ENCODE measurements at places on chromosomes 2 and 18. TPM values are rescaled to one million over a fixed set of nuclear protein-coding genes. Genes with fewer than 3 reads are reported as not detected.
A peak's percentile ranks its signal among the peaks of the same experiment; 100 is the strongest.

The CDC42EP3 gene
- 6.9 TPM for total RNA-seq

The EGR4 gene
- not detected for total RNA-seq

The OBSL1 gene
- total RNA-seq: 154 TPM

The VAMP5 gene
- 86.1 TPM for total RNA-seq

The LRRC30 gene
- total RNA-seq: not detected

The SLC11A1 gene
- 1.1 TPM for total RNA-seq

The GNLY gene
- 0.28 TPM for total RNA-seq

The TMEM169 gene
- 2.3 TPM for total RNA-seq

The KCNG3 gene
- 7.4 TPM for total RNA-seq

The ERBB4 gene
- 0.06 TPM for total RNA-seq

The IL36B gene
- not detected for total RNA-seq

- no peak overlapping the region for H3K4me3 ChIP-seq
- no peaks in the 10 kb centered on the region for H3K27me3 ChIP-seq
- H3K36me3 ChIP-seq: no peaks in the 10 kb centered on the region
- no peak for DNase-seq
- no peak overlapping the region for H3K27ac ChIP-seq
Measured at GRCh38 chr2:20150806-20151571, 73.9 kb downstream of the SDC1 start.

- DNase-seq: no peak
- H3K4me1 ChIP-seq: no peaks in the 10 kb centered on the region
- no peak overlapping the region for H3K27ac ChIP-seq
- H3K4me3 ChIP-seq: no peak overlapping the region
- no peaks in the 10 kb centered on the region for H3K36me3 ChIP-seq
- H3K27me3 ChIP-seq: no peaks in the 10 kb centered on the region
Measured at GRCh38 chr2:5173876-5174535, 518.2 kb upstream of the SOX11 start.

DNA sequence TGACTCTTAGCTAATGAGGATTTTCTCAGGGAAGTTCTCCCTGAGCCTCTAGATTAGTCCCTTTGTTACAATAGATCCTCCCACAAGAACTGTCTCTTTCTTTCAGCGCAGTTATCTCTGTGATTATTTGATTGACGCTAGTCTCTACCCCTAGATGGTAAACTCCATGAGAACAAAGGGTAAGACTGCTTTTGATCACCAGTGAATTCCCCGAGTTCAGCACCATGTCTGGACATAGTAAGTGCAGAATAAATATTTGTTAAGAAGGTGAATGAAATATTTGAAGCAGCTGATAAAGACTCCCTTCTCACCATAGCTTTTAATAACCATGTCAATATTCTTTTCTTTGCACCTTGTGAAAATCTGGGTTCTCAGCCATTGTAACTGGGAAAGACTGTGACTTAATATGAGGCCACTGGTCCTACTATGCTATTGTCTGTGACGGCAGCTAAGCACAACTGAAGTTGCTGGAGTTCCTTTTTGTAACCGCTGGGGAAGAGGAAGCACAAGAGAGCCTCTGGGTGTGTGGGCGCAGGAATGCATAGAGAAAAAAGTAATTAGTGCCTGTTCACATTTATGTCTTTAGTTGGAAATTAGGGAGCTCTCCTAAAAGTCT is 214.7 kb downstream of the TGIF1 start:
- no peaks in the 10 kb centered on the region for H3K36me3 ChIP-seq
- no peaks in the 10 kb centered on the region for H3K27me3 ChIP-seq
- peaks cover 22% of the 10 kb centered on the region for H3K4me1 ChIP-seq
- DNase-seq: no peak
- no peak overlapping the region for H3K4me3 ChIP-seq

- no peaks in the 10 kb centered on the region for H3K27me3 ChIP-seq
- no peak overlapping the region for H3K27ac ChIP-seq
Measured at GRCh38 chr18:36127836-36128529, 1.2 kb downstream of the SLC39A6 start.

- H3K27ac ChIP-seq: no peak overlapping the region
- H3K4me1 ChIP-seq: no peaks in the 10 kb centered on the region
- H3K27me3 ChIP-seq: no peaks in the 10 kb centered on the region
- no peaks in the 10 kb centered on the region for H3K36me3 ChIP-seq
- DNase-seq: no peak
Measured at GRCh38 chr2:104240984-104241383, 612.9 kb upstream of the POU3F3 start.

GRCh38 chr18:23515911-23516546 is 12.7 kb downstream of the RMC1 start:
- H3K27ac ChIP-seq: no peak overlapping the region
- DNase-seq: peak; percentile 88
- no peaks in the 10 kb centered on the region for H3K4me1 ChIP-seq
- H3K36me3 ChIP-seq: no peaks in the 10 kb centered on the region
- no peak overlapping the region for H3K4me3 ChIP-seq

GRCh38 chr2:84285056-84285747 is 173.9 kb downstream of the SUCLG1 start:
- no peaks in the 10 kb centered on the region for H3K4me1 ChIP-seq
- H3K36me3 ChIP-seq: no peaks in the 10 kb centered on the region
- H3K4me3 ChIP-seq: no peak overlapping the region
- H3K27ac ChIP-seq: no peak overlapping the region

GRCh38 chr2:196954001-196954400 is 27.5 kb upstream of the PGAP1 start:
- no peak overlapping the region for H3K4me3 ChIP-seq
- H3K27ac ChIP-seq: no peak overlapping the region
- DNase-seq: no peak
- no peaks in the 10 kb centered on the region for H3K36me3 ChIP-seq
- no peaks in the 10 kb centered on the region for H3K4me1 ChIP-seq

DNA sequence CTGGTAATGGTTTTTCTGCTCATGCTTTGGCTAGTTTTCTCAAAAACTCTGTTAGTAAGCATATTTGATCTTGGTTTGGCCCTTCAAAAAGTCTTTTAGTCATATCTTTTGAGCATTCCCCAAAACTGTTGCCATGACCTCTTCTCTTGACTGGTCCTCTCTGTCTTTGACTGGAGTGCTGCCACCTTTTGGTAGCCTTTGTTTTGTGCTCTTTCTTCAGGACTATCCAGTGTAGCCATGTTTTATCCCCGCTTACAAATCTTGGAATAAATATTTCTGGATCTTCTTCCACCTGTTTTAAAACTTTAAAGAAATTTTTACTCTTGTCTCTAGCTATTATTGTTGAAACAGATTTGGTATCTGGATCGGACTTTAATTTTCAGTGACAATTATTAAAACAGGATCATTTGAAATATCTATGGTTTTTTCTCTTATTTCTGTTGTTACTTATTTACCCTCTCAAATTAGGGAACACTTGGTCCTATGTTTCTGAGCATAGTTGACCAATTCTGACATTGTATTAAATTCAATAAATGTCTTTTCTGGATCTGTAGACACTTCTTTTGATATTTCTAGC is 965 bp upstream of the ELOA2 start:
- DNase-seq: peak; percentile 38
- H3K27ac ChIP-seq: no peak overlapping the region
- H3K4me3 ChIP-seq: no peak overlapping the region
- H3K36me3 ChIP-seq: no peaks in the 10 kb centered on the region
- H3K27me3 ChIP-seq: no peaks in the 10 kb centered on the region

- DNase-seq: no peak
- H3K36me3 ChIP-seq: no peaks in the 10 kb centered on the region
- H3K27me3 ChIP-seq: no peaks in the 10 kb centered on the region
- no peak overlapping the region for H3K27ac ChIP-seq
- H3K4me1 ChIP-seq: peaks cover 7% of the 10 kb centered on the region
Measured at GRCh38 chr18:25463726-25464125, 111.8 kb upstream of the ZNF521 start.

DNA sequence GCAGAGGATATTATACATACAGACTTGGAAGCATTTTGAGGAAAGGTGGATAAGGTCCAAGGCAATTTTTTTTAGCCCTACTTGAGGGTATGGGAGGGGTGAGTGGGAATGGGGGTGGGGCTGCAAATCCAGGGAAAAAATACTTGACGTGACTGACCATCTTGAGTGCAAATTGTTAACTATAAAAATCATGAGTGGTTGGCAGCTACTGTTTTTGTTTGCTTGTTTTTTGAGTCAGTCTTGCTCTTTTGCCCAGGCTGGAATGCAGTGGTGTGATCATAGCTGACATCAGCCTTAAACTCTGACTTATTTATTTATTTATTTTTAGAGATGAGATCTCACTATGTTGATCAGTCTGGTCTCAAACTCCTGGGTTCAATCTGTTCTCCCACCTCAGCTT is 458.8 kb downstream of the PIK3C3 start:
- H3K4me1 ChIP-seq: no peaks in the 10 kb centered on the region
- no peak overlapping the region for H3K27ac ChIP-seq
- no peak overlapping the region for H3K4me3 ChIP-seq
- no peaks in the 10 kb centered on the region for H3K27me3 ChIP-seq
- no peak for DNase-seq

- no peaks in the 10 kb centered on the region for H3K4me1 ChIP-seq
- H3K4me3 ChIP-seq: no peak overlapping the region
- H3K36me3 ChIP-seq: peaks cover 4% of the 10 kb centered on the region
- no peak overlapping the region for H3K27ac ChIP-seq
- H3K27me3 ChIP-seq: no peaks in the 10 kb centered on the region
Measured at GRCh38 chr2:13560322-13560721, 843.6 kb downstream of the TRIB2 start.

- no peak for DNase-seq
- H3K4me1 ChIP-seq: no peaks in the 10 kb centered on the region
- H3K4me3 ChIP-seq: no peak overlapping the region
- no peaks in the 10 kb centered on the region for H3K27me3 ChIP-seq
- no peaks in the 10 kb centered on the region for H3K36me3 ChIP-seq
Measured at GRCh38 chr18:23650968-23651927, 11.5 kb downstream of the ANKRD29 start.

DNA sequence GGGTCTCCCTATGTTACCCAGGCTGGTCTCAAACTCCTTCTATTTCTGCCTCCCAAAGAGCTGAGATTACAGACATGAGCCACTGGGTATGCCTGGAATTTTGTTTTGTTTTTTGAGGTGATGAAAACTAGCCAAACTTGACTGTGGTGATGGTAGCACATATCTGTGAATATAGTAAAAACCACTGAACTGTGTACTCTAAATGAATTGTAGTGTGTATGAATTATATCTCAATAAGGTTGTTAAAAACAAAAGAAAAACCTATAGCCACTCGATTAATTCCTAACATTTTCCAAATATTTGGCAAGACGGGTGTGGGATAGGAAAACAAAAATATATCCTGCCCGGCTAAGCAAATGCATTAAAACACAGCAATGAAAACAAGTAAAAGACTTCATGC is 1302.3 kb upstream of the CHAC2 start:
- H3K27ac ChIP-seq: no peak overlapping the region
- DNase-seq: no peak
- H3K27me3 ChIP-seq: no peaks in the 10 kb centered on the region
- H3K4me1 ChIP-seq: no peaks in the 10 kb centered on the region

DNA sequence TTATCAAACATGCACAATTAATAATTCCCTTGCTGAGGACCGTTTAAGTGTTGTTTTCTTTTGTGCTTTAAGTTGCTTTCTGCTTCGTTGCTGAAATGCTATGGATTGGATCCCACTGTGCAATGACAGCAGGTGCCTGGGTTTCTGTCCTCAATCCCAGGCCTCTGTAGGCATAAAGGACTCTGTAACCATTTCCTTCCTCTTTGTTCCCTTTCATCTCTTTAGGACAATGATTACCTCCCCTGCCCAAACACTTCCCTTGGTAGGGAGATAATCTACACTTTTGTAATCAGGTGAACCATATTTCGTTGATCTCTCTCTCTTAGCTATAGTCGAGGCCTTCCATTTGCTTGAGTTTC is 58.6 kb upstream of the LYPD6B start:
- H3K36me3 ChIP-seq: no peaks in the 10 kb centered on the region
- no peaks in the 10 kb centered on the region for H3K4me1 ChIP-seq
- no peak overlapping the region for H3K4me3 ChIP-seq
- H3K27me3 ChIP-seq: no peaks in the 10 kb centered on the region
- no peak overlapping the region for H3K27ac ChIP-seq

GRCh38 chr2:33033606-33034081 is 86.9 kb downstream of the LTBP1 start:
- H3K36me3 ChIP-seq: no peaks in the 10 kb centered on the region
- no peaks in the 10 kb centered on the region for H3K27me3 ChIP-seq
- DNase-seq: no peak
- peak overlapping the region; percentile 2 for H3K4me3 ChIP-seq
- no peak overlapping the region for H3K27ac ChIP-seq
- no peaks in the 10 kb centered on the region for H3K4me1 ChIP-seq

- no peaks in the 10 kb centered on the region for H3K4me1 ChIP-seq
- DNase-seq: no peak
- no peak overlapping the region for H3K4me3 ChIP-seq
Measured at GRCh38 chr2:132599556-132599955, 70.4 kb downstream of the LYPD1 start.

- no peak for DNase-seq
- H3K36me3 ChIP-seq: no peaks in the 10 kb centered on the region
- H3K27me3 ChIP-seq: peaks cover 16% of the 10 kb centered on the region
- no peak overlapping the region for H3K27ac ChIP-seq
- H3K4me3 ChIP-seq: no peak overlapping the region
Measured at GRCh38 chr2:236254001-236254400, 10.2 kb downstream of the ASB18 start.

- H3K36me3 ChIP-seq: no peaks in the 10 kb centered on the region
- no peaks in the 10 kb centered on the region for H3K4me1 ChIP-seq
- no peak overlapping the region for H3K4me3 ChIP-seq
- no peaks in the 10 kb centered on the region for H3K27me3 ChIP-seq
Measured at GRCh38 chr18:23302851-23303527, 150.1 kb upstream of the RIOK3 start.

GRCh38 chr2:241309684-241310117 is 5.8 kb downstream of the HDLBP start:
- no peaks in the 10 kb centered on the region for H3K36me3 ChIP-seq
- peaks cover 32% of the 10 kb centered on the region for H3K4me1 ChIP-seq
- H3K27me3 ChIP-seq: no peaks in the 10 kb centered on the region

- H3K27me3 ChIP-seq: no peaks in the 10 kb centered on the region
- DNase-seq: no peak
- H3K4me3 ChIP-seq: no peak overlapping the region
- no peak overlapping the region for H3K27ac ChIP-seq
- no peaks in the 10 kb centered on the region for H3K4me1 ChIP-seq
Measured at GRCh38 chr2:59303272-59303671, 1062.1 kb upstream of the FANCL start.

GRCh38 chr18:28178720-28179119 is 1.8 kb upstream of the CDH2 start:
- peaks cover 3% of the 10 kb centered on the region for H3K4me1 ChIP-seq
- no peak for DNase-seq
- H3K27me3 ChIP-seq: no peaks in the 10 kb centered on the region
- no peaks in the 10 kb centered on the region for H3K36me3 ChIP-seq
- no peak overlapping the region for H3K4me3 ChIP-seq

DNA sequence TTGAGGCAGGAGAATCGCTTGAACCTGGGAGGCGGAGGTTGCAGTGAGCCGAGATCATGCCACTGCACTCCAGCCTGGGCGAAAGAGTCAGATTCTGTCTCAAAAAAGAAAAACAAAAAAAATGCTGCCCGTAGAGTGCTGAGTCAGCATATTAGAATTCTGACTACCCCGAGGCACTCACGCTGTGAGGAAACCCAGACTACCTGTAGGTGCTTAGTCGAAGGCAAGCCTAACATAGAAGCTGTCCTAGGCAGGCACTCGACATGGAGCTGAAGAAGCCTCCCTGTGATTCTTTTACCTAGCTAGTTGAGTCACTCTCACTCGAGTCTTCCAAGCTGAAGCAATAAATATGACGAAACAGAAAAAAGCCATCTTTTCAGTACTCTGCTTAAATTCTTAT is 1323.2 kb upstream of the DDX18 start:
- no peaks in the 10 kb centered on the region for H3K4me1 ChIP-seq
- no peak overlapping the region for H3K27ac ChIP-seq
- no peak for DNase-seq
- H3K27me3 ChIP-seq: no peaks in the 10 kb centered on the region
- H3K36me3 ChIP-seq: no peaks in the 10 kb centered on the region
- no peak overlapping the region for H3K4me3 ChIP-seq

- peak; percentile 66 for DNase-seq
- peak overlapping the region; percentile 82 for H3K27ac ChIP-seq
- H3K4me3 ChIP-seq: no peak overlapping the region
- no peaks in the 10 kb centered on the region for H3K27me3 ChIP-seq
Measured at GRCh38 chr18:45670281-45670962, 53.6 kb upstream of the SLC14A1 start.
